GM12865 (cell line): ENCODE measurements at places on chromosomes 5 and 9.

DNA sequence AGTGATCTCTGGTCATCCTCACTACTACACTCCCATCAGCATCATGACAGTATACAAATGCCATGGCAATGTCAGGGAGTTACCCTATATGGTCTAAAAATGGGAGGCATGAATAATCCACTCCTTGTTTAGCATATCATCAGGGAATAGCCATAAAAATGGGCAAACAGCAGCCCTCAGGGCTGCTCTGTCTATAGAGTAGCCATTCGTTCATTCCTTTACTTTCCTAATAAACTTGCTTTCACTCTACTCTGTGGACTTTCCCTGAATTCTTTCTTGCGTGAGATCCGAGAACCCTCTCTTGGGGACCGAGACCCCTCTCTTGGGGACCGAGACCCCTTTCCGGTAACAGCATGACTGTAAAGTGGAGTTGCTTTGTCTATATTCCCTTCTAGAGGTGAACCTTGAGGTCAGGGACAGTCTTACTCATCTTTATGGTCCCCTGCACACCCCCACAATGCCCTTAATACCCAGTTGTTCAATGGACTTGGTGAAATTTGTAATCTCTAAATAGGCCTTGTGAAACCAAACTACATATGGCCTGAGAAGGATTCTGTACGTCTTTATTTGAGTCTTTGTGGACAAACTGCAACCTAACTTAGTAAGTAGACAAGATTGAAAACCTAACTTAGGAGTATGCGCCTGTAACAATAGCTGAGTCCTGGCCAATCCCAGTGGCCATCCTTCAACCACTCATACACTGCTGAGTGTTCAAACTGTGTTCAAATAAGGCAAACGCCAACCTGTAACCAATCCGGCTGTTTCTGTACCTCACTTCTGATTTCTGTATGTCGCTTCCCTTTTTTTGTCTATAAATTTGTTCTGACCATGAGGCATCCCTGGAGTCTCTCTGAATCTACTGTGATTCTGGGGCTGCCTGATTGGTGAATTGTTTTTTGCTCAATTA lies 32.3 kb upstream of the UBTD2 start:
- peak; percentile 93 for DNase-seq

GRCh38 chr9:125732562-125732961 lies 14.6 kb upstream of the PBX3 start:
- DNase-seq = no peak

DNA sequence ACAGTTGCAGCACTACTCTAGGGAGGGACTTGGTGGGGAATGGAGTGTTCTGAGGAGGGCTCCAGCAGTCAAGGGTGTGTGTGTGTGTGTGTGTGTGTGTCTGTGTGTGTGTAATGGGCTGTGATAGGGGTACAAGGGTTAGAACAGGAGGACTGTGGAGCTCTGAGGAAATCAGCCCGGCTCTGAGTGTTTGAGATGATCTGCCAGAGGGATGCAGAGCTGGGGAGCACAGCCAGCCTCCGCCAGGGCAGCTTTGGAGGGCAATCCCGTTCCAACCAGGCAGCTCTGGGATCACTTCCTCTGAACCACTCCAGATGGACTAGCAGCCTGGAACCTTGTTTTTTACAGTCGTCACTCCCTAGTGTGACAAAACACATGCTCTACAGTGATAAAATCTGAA lies 3.0 kb upstream of the SLC6A7 start:
- DNase-seq = no peak

DNA sequence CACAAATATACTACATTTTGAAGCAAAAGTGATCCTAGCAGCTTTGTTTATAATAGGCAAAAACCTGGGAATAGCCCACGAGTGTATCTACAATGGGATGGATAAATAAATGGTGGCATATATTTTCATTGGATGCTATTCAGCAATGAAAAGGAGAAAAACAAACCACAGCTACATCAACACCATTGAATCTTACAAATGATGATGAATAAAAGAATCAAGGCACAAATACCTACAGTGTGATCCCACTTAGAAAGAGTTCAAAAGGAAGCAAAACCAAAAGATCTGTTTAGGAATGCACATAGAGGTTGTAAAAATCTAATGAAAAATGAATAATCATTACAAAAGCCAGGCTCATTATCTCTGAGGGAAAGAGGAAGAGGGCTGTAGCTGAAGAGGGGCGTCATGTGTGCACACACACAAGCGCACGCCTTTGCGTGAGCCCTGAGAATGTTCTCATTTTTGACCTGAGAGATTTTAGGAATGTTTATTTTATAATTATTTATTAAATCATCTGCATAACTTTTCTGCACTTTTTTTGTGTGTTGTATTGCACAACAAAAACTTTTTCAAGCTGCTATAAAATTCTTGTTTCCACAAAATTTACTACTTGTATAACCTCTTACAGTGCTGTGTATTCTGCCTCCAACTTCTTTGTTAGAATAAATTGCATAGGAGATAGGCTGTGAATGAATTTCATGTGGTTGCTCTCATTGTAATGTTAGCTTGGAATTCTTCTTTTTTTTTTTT lies 5.9 kb upstream of the RHOBTB3 start:
- DNase-seq = no peak

DNA sequence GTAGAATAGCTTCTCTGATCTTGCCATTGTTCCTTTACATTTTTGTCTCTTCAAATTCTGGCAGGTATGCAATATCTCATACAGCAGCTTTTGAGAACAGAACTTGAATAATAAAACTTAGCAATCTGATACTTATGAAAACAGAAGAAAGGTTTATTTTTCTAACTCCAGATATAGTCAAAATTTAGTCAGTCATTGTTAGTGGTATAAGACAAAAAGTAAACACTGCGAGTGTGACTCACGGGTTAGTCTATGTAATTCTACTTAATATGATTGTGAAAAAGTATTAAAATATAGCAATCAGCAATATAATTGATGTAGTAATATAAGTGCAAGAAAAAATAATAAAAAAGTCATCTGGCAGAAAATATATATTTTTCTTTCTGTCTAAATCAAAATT lies 910.4 kb downstream of the DNAH5 start:
- DNase-seq = no peak

DNA sequence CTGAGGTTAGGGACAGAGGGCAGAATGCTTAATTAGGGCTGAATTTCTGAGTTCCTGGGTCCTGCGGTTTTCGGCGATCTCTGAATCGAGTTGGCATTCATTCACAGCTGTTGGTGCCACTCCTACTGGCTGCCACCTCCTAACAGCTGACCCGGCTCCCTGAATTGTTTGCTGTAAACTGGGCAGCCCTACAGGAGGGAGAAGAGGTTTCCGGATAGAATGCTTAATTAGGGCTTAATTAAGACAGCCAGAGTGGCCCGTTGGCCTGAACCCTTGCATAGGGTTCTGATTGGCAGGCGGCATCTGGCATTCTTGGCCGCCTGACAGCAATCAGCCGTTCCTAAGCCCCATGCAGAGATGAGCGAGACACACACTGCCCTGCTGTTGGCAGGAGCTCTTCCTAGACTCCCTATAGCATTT lies 25.7 kb downstream of the FRMPD1 start:
- no peak for DNase-seq

GRCh38 chr5:170920196-170920595 lies 58.4 kb downstream of the RANBP17 start:
- no peak for DNase-seq

DNA sequence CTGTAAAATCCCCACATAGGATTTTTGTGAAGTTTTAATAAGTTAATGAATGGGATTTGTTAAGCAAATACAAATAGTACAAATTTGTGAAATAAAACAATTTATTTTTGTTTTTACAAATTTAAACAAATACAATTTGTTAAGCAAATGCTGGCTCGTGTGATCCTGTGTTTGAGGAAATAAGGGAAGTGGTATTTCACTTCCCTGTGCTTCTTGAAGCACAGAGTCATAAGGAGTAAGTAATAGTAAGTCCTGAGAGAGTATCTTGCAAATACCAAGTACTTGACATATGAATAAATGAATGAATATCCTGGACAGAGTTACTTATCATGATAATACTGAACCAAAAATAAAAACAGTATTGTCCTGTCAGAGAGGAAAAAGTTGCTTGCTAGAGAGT lies 9.1 kb downstream of the SMIM3 start:
- no peak for DNase-seq

- DNase-seq = no peak
Measured at GRCh38 chr5:145953202-145953601, 16.8 kb downstream of the SH3RF2 start.

DNA sequence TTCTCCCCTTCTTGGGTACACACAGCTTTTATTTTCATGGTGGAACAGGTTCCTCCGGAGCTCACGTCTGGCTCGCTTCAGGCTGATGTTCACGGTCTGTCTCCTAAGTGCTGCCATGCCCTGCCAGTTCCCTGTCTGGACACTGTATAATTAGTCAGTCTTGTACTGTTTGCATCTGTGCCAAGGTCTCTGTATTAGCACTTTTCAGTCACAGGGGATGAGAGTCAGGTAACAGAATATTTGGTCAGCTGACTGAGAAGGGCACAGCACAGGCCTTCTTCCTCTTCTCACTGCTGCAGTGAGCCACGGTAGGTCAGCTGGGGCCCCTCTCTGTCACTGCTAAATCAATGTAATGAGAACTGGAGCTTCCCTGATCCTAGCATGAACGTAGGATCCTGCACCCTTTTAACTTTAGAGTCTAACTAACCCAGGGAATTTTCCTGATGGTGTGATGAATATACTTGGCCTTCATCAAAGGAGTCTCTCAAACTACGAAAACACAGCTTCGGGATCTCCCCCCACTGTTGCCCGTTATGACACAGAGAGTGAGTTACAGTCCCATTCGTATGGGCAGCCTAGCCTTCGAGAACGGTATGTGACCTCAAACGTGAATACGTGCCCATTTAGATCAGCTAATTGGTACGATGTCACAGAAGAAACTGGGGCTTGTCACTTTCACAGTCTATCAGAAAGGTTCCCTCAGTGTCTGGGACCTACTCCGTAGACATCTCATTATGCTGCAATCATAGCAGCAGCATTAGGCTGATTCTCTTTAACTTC lies 354.1 kb upstream of the RFX3 start:
- DNase-seq = no peak

- DNase-seq = no peak
Measured at GRCh38 chr9:7656636-7657035, 142.9 kb downstream of the DMAC1 start.

GRCh38 chr5:126753227-126753626 lies 23.7 kb upstream of the LMNB1 start:
- no peak for DNase-seq

GRCh38 chr5:57805732-57806131 lies 323.1 kb upstream of the ACTBL2 start:
- DNase-seq = no peak

DNA sequence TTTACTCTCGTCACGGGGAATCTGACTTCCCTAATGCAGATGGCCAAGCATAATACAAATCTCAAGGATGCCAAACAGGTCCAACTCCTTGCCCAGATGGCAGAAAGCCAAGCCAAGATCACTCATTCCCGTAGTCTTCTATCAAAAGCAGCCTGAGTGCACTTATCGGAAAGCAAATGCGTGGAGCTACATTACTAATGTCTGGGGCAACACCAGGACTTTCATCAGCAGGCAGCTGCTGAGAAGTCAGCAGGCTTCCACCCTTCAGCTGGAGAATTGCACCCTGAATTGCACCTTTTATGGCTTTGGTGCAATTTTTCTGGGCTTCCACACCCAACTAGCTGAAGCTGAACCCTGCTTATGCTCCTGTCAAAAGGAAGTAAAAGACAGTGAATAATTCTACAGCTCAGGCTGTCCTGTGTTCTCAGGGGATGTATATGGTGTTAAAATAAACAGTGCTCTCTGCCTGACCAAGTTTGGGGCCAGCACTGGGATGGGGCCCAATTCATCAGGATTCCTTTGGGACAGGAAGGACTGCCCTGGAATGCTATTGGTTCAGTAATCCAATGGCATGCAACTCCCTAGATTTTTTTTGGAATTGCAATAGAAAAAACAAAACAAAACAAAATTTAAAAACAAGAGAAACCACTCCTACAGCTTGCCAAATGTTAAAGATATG lies 92.6 kb downstream of the DPYSL3 start:
- DNase-seq = no peak

GRCh38 chr9:93520523-93520922 lies 55.9 kb upstream of the PHF2 start:
- peak; percentile 11 for DNase-seq
